Tongue (tissue), 3 donors: ENCODE measurements at places on chromosomes 12 and 14.

- no peak for DNase-seq
These were observed 180.8 kb upstream of the DIO3 start for GRCh38 chr14:101380512-101380911.

DNA sequence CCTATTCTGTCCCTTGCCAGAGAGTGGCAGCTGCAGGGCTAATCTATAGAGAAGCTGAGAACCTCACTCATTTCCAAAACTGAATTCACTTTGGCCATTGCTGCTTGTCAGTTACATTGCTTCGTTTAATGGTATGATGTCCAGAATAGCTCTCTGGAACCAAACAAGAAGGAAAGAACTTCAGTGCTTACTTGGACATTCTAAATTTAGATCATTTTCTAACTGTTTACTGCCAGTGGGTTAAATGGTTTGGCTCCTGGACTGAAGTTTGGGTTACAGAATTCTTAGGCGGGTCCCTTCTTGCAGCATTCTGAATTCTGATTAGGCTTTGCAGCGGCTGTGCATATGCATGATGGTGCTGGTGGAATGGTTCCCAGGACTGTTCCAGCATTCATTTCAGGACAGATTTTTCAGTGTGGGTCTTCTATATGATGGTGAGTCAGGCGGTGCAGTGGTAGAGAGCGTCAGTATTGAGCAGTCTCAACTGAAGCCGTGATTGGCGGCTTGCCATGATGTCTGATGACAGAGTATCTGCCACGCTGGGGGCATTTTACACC is 148.7 kb downstream of the DYRK2 start:
- DNase-seq = peak; percentile 65

DNA sequence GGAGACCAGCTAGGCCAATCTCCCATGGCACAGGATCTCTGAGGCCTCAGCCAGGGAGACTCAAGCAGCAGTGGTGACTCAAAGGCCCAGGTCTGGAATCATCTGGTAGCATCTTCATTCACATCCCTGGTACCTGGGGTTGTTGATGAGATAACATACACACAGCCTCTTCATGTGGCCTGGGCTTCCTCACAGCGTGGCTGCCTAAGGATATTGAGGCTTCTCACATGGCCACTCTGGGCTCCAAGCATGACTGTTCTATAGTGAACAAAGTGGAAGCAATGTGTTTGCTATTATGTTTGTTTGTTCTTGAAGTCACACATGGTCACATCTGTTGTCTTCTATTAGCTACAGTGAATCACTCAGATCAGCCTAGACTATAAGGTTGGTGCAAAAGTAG is 584.1 kb downstream of the VRK1 start:
- DNase-seq = no peak

DNA sequence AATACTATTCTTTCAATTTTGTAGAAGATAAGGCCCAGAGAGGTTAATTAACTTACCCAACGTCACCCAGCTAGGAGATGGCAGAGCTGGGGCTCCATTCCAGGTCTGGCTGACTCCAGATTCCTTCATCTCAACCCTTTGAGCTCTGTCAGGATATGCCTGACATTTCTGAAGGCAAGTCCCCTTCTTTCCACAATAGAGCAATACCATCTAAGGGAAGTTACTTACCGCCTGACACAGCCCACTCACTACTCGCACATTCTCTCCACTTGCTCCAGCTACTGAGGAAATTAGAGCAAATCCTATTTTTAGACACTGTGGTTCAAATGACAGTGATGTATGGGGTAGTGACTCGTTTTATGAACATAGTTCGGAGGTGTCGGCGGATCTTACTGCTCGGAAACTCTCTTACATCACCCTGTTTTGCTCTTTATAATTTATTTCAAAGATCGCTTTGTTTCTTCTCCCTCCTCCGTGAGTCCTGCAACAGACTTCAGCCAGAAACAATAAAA is 2.0 kb upstream of the WSCD2 start:
- no peak for DNase-seq

DNA sequence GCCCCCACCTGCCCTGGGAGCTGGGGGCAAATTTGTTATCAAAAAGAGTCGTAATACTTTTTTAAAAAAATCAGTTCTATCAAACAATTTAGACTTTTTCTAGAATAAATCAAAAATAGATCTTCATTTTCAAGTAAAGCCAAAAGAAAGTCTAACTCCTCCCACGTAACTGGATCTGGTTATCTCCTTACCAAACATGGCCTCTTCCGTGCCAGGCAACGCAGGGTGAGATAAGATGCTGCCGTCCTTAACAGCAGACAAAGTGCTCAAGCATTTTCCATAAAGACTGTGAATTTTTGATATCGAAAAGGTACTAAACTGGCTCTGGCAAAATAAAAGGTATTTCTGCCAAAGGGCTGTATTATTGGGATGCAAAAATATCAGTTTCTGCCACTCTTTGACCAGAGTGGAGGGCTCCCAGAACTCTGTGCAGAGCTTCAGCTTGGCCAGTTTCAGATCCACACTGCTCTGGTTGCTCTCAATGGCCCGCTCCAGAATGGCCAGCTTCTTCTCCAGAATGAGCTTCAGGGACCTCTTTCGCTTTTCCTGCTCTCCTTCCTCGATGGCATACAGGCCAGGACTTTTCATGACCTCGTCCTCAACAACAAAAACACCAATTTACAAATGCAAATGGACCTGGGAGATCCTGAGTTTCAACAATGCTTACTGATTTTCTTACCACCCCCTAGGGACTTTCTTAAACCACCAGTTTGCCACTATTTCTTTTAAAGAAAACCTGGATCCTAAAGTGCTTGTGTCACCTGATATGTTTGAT is 29.0 kb downstream of the NRDE2 start:
- DNase-seq = no peak

GRCh38 chr12:116515684-116516083 is 43.5 kb upstream of the MAP1LC3B2 start:
- DNase-seq = no peak

GRCh38 chr12:103442822-103443221 is 52.9 kb downstream of the C12orf42 start:
- no peak for DNase-seq

DNA sequence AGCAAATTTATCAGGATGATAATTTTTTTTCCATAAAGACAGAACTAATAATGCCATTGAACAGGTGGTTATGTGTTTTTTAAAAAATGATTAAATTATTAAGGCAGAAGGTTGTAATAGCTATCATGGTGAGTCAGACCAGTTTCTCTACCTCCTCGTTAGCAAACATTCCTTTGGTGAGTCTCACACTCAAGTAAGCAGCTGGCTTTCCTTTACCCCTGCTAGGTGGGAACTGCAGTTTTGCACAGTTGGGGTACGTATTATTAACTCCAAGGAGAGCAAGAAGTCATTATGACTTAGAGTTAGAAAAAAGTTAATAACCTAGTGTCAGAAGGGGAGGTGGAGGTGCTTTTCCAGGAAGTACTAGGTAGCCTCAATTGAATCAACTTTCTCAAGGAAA is 165.3 kb downstream of the SNAPC1 start:
- DNase-seq = no peak
